ENCODE measurements at places on chromosomes 13 and 19.

DNA sequence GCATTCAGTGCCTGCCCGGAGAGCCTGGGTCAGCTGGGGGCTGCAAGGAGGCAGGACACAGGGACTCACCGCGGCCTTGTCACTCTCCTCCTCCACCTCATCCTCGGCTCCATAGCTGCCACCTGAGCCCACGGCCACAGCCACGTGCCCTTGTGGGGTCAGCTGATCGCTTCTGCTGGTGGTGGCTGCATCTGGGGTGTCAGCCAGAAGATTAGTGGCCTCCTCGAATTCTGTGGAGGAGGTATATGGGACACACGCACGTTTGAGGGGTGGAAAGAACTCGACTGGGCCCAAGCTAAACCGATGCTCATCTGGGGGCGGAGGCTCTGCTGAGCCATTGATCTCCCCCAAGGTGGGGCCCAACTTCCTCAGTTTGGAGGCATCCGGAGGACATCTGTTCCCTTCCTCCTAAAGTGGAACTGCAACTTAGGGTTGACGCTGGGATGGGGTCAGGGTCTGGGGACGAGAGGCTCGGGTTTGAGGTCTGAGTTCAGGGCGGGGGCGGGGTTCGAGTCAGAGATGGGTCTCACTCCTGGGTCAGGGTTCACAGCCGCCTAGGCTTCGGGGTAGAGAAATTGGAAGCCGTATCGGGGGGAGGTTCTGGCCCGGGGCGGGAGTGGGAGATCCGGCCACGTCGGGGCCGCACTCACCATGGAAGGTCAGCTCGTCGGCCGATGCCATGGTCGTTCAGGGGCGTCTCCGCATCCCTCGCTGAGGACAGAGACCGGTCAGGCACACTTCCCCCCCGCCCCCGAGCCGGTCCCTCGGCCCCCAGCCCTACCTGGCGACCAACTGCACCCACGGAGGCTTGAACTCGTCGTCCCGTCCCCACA is 493 bp downstream of the YIPF2 start:
- DNase-seq: no peak

DNA sequence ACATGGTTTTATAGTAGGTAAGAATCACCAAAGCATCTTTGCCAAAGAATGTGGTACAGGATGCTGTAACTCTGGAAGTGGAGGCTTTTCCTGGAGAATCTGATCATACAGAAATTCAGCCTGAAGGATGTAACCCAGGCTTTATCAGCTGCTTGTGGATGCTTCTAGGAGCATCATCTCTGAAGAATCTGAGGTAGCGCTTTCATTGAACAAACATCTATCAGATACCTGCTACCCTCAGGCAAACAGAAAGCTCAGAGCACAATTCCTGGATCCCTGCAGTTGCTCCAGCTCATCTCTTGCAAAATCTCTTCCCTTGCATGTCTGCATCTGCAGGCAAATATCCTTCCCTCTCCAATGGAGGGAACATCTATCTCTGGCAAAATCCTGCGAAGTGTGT is 9.3 kb downstream of the FAM124A start:
- no peak for DNase-seq

DNA sequence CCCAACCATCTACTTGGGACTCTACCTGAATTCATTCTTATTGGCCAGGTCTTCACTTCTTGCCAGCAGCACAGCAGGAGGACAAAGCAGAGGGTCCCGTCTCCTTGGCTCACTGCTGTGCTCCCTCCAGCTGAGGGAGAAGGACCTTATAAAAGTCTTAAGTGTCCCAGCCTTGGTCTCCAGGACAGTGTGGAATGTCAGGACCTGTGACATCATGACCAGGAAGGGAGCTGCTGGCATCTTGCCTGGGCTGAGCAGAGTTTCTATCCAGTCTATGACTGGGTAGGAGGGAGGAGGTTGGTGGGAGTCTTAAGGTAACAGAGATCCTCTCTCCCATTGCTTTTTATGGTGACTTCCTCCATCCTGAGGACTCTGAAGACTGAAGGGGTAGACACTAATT is 56.6 kb upstream of the ANKRD10 start:
- no peak for DNase-seq

DNA sequence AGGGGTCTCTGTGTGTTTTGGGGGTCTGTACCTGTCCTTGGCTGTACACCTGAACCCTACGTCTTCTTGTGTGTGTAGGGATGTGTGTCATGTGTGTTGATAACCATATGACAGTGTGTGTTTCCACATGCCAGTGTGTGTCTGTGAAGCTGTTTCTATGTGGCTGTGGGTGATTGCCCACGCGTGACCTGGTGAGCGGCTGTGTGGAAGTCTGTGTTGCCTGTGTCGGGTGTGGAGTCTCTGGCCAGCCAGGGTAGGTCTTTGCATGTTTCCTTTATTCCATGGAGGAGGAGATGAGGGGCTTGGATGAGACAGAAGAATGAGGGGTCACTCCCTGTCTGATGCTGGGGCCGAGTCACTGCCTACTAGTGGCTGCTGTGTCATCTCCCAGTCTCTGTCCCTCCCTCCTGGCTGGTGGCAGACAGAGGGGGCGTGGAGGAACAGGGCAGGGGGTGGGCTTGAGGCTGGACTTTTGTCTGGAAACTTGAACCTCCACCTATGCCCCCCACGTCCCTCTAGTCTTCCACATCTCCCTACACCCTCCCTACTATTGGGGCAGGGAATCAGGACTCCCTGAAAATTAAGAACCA is 2.8 kb upstream of the FOSB start:
- DNase-seq: peak; percentile 70

- DNase-seq: peak; percentile 76
Measured at GRCh38 chr13:107867701-107868661, 347.4 kb downstream of the LIG4 start.

GRCh38 chr13:113862931-113863523 is 849 bp downstream of the GAS6 start:
- DNase-seq: peak; percentile 63

DNA sequence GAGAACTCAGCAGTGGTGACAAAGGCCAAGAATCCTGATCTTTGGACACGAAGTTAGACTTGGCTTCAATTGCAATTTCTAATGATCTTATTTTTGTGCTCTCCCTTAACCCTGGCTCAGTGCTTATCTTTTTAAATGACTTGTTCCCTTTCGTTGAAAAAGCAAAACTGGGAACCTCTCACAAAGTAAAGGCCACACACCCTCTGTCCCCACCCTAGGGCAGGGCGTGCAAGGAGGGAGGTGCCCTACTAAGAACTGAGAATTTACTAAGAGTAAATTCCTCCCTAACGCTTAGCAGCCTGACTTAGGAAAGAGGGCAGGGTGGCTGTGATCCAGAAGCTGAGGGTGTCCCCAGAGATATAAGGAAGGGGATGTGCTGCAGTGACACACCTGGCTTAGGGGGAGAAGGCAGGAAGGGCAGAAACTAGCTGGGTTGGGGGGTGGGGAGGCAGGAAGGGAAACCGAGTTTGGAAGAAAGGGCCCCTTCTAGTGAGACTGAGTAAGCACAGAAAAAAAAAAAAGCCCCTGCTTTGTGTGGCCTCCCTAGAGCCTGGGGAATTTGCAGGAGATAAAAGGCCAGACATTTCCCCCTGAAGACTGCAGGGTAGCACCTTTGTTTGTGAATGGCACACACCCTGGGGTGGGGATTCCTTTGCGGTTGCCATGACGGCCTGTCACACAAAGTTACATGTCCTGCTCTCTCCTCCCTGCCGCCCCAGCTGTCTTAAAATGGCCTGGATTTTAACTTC is 435.1 kb downstream of the EFNB2 start:
- DNase-seq: peak; percentile 97

GRCh38 chr13:79336966-79337365 is 69.1 kb downstream of the RBM26 start:
- peak; percentile 6 for DNase-seq

DNA sequence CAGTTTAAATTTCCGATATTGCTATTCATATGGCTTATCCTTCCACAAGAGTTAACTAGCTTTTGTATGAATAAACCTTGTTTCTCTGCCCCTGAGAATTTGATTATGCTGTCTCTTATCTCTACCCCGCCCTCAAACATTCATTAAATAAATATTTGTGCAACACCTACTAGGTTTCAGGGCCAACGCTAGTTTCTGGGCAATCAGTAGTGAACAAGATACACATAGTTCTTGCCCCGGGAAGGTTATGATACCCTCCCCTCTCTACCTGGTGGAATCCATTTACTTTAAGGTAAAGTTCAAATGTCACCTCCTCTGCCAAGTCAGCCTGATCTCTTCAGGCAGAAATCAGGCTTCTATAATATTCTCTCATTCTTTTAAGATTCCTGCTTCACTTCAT is 16.6 kb upstream of the USP12 start:
- no peak for DNase-seq

DNA sequence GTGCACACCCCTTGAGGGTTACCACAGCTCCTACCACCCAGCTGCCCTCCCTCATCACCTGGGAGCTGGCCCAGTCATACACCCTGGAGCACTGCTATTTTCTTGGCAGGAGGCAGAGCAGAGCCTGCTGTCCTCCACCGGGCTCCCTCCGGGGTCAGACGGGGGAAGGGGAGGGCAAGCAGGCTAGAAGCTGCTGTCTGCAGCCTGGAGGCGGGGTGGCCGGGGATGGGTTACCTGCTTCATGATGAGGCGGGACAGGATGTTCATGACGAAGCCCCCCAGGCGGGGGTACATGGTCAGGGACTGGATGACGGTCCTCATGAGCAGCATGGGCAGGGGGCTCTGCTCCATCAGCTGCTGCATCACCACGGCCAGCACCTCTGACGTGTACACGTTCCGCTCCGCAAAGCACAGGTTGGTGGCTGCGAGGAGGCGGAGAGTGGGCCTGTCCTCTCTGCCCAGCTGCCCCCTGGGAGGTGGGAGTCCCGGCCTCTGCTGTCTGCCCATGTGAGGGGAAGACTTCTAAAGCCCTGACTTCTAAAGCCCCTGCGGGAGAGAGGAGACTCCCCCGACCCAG is 2.7 kb upstream of the RSPH6A start:
- DNase-seq: peak; percentile 70

- DNase-seq: no peak
Measured at GRCh38 chr19:11265785-11266236, 3.5 kb upstream of the DOCK6 start.

- DNase-seq: no peak
Measured at GRCh38 chr13:109868578-109869311, 82.4 kb upstream of the IRS2 start.

DNA sequence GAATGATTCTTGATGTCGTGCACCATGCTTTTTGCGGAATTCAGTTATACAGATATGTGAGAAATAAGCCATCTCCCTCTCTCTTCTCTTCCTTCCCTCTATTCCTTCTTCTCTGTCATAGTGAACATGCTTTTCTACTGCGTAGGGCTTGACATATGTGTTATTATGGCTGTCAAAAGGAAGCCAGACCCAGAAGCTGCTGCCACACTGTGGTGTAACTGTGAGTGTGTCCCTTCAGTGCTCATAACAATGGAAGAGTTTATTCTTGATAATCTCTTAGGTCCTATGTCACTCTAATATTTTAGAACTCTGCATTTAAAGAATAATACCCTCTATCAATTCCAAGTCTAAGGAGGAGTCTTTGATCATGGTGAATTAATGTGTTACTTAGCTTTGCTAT is 208.9 kb upstream of the TMTC4 start:
- no peak for DNase-seq

DNA sequence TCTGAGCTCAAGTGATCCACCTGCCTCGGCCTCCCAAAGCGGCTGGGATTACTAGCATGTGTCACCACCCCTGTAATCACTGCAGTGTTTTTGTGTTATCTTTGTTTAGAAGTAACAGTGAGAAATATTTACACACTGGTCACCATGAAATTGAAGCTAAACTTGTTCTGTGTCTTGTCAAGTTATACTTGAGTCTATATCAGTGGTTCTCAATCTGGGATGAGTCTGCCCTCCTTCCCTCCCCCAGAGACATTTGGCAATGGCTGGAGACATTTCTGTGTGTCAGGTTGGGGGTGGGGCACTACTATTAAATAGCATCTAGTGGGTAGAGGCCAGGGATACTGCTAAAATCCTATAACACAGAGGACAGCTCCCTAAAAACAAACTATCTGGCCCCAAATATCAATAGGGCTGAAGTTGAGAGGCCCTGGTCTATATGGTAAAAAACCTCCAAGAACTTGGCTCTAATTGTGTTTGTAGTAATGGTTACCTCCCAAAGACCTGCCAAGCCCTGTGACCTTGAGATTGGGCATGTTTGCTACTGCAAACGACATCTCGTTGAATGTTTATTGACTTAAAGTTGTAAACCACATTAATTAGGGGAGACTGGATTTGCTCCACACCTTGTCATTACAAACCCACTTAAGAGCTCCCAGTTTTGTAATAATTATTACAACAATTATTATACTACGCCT is 6.9 kb downstream of the CTU1 start:
- DNase-seq: no peak

- DNase-seq: no peak
Measured at GRCh38 chr19:32388393-32388855, 17.1 kb upstream of the DPY19L3 start.

- DNase-seq: no peak
Measured at GRCh38 chr13:101747039-101747438, 294.6 kb downstream of the ITGBL1 start.

GRCh38 chr19:7395360-7396066 is 46.8 kb downstream of the ARHGEF18 start:
- no peak for DNase-seq

- no peak for DNase-seq
Measured at GRCh38 chr13:46594374-46595078, 41.6 kb downstream of the LRCH1 start.

- DNase-seq: peak; percentile 45
Measured at GRCh38 chr13:91308299-91308698, 39.2 kb upstream of the MIR17HG start.

GRCh38 chr13:26786651-26787295 is 26.2 kb upstream of the GPR12 start:
- DNase-seq: no peak

GRCh38 chr19:30062065-30062906 is 120.2 kb downstream of the URI1 start:
- no peak for DNase-seq

GRCh38 chr13:43910856-43911255 is 31.2 kb downstream of the LACC1 start:
- DNase-seq: no peak

DNA sequence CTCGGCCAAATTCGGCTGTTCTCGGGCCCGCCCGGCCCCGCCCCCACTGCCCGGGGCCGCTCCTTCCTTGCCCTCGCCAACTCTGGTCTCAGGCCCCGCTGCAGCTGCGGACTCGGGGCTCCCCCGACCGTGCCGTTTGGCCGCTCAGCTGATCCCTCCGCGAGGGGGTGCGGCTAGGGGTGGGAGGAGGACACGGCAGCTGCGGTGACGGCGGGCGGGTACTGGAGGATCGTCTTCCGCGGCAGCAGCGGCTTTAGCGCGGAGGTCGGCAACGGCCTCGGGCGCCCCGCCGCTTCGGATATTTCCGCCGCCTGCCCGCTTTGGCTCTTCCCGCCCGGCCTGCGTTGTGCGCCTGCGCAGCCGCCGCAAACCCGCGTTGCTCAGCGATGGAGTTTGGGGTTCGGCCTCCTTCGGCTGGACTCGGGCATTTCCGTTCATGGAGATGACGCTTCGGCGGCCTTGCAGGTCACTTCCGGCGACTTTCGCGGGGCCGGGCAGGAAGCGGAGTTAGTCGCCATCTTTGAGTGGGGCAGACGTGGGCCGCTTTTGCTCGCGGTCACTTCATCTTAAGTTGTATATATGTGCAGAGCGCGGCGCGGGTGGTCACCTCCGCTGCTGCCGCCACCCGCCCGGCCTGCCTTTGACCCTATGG is 338 bp upstream of the UBE2M start:
- peak; percentile 99 for DNase-seq

- DNase-seq: peak; percentile 44
Measured at GRCh38 chr13:36981156-36981743, 17.9 kb downstream of the ALG5 start.

Data from mesendoderm (in vitro differentiated cells).